ENCODE measurements at places on chromosomes 7 and 10. TPM values are rescaled to one million over a fixed set of nuclear protein-coding genes. Genes with fewer than 3 reads are reported as not detected.

Gene MAD1L1
- total RNA-seq: 28.6 TPM

Gene COMMD3
- 44.5 TPM for total RNA-seq

Gene GRID2IP
- not detected for total RNA-seq

Gene ANKRD7
- total RNA-seq: 0.30 TPM

Gene CACNA2D1
- total RNA-seq: 10.4 TPM

Gene LRIT1
- not detected for total RNA-seq

Gene ZNF853
- 2.3 TPM for total RNA-seq

Gene WIPF3
- total RNA-seq: 0.62 TPM

Gene UCN3
- not detected for total RNA-seq

Gene VGF
- total RNA-seq: 20.3 TPM

Gene GUSB
- total RNA-seq: 29.0 TPM

Gene SEMA3A
- total RNA-seq: 5.2 TPM

Gene CDH23
- total RNA-seq: 3.2 TPM

Gene UPK3BL2
- 1.7 TPM for total RNA-seq

Gene TRIP6
- total RNA-seq: 46.2 TPM

Gene LAMB4
- total RNA-seq: 0.19 TPM

Gene NPFFR1
- total RNA-seq: 0.02 TPM

Gene ECHDC3
- 10.3 TPM for total RNA-seq

Gene CYP26C1
- total RNA-seq: not detected

Gene EPO
- total RNA-seq: not detected

Gene KCP
- total RNA-seq: 0.22 TPM

Gene C1GALT1
- 26.0 TPM for total RNA-seq

Gene ASZ1
- not detected for total RNA-seq

Gene C7orf57
- total RNA-seq: 0.35 TPM

Gene CLEC5A
- total RNA-seq: not detected

Gene ARHGEF35
- 0.68 TPM for total RNA-seq

Gene PDSS1
- total RNA-seq: 14.9 TPM

Gene TMEM273
- not detected for total RNA-seq

Gene ST8SIA6
- total RNA-seq: 0.09 TPM

Gene CHAT
- not detected for total RNA-seq

Gene PKD2L1
- 0.38 TPM for total RNA-seq

Gene GDF10
- total RNA-seq: 0.13 TPM

Gene SPDYE1
- not detected for total RNA-seq

Gene TMEM229A
- not detected for total RNA-seq

Gene SPDYE5
- total RNA-seq: not detected

Gene ACBD7
- 1.2 TPM for total RNA-seq

Gene PLAU
- total RNA-seq: 87.2 TPM

Gene AGR3
- total RNA-seq: not detected

Gene KLF14
- total RNA-seq: 0.02 TPM

Gene ATRNL1
- 0.12 TPM for total RNA-seq

Gene TACC2
- total RNA-seq: 92.6 TPM

Gene OR13A1
- not detected for total RNA-seq

Gene NDUFB8
- 296 TPM for total RNA-seq

Gene ACTL6B
- not detected for total RNA-seq

Gene SEMA3C
- total RNA-seq: 53.5 TPM

Gene CUBN
- total RNA-seq: 0.15 TPM

Gene ITGA8
- total RNA-seq: 0.01 TPM

Gene NXPH1
- total RNA-seq: not detected

Gene TUBAL3
- 0.24 TPM for total RNA-seq

Gene FOXP2
- total RNA-seq: not detected

Gene C10orf143
- 0.66 TPM for total RNA-seq

Gene ITPRID1
- total RNA-seq: not detected

Gene STAG3
- total RNA-seq: 0.27 TPM

Gene SFTPD
- 0.14 TPM for total RNA-seq

Gene RBM20
- 4.3 TPM for total RNA-seq
